ENCODE measurements at places on chromosomes 4 and X. TPM values are rescaled to one million over a fixed set of nuclear protein-coding genes. Genes with fewer than 3 reads are reported as not detected.

VCX3A gene
- total RNA-seq, result not detected

SMR3B gene
- total RNA-seq, result not detected

PTTG2 gene
- not detected for total RNA-seq

SPARCL1 gene
- total RNA-seq, result not detected

TDO2 gene
- not detected for total RNA-seq

KLHL13 gene
- total RNA-seq, result 3.9 TPM

CXCL11 gene
- 6.4 TPM for total RNA-seq

ATP2B3 gene
- not detected for total RNA-seq
